Activated CD4-positive, alpha-beta T cell treated with anti-CD3 and anti-CD28 coated beads, Interleukin-2, amount 50 U/mL, for 1 hour (primary cell): ENCODE measurements at places on chromosomes 13 and 19.

DNA sequence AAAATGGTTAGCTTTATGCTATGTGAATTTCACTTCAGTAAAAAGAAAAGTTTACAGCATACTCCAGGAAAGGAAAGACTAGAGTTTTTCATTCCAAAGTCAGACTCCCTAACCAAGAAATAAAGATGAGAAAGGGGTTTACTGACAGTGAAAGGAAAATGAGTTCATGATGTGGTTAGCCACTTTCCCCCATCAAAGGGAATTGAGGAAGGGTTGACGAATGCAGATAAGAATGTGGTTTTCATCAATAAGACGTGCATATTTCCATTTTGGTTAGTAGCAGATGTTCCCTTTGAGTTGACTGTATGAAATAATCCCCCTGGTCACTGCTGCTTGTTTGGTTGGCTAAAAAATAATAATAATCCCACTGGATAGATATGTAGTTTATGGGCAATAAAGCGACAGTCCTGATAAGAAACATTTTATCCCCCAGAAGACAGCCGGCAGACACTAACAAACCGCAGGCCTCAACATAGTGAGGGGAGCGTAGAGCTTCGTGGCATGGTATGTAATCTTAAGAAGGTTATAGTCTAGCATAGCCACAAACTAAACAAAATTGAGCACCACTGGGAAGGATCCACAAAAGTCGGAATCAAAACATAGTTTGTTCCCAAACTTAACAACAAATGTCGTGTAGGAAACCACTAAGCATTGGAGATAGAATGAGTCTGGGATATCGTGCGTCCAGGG is 114.8 kb downstream of the COL4A2 start:
- DNase-seq = no peak

DNA sequence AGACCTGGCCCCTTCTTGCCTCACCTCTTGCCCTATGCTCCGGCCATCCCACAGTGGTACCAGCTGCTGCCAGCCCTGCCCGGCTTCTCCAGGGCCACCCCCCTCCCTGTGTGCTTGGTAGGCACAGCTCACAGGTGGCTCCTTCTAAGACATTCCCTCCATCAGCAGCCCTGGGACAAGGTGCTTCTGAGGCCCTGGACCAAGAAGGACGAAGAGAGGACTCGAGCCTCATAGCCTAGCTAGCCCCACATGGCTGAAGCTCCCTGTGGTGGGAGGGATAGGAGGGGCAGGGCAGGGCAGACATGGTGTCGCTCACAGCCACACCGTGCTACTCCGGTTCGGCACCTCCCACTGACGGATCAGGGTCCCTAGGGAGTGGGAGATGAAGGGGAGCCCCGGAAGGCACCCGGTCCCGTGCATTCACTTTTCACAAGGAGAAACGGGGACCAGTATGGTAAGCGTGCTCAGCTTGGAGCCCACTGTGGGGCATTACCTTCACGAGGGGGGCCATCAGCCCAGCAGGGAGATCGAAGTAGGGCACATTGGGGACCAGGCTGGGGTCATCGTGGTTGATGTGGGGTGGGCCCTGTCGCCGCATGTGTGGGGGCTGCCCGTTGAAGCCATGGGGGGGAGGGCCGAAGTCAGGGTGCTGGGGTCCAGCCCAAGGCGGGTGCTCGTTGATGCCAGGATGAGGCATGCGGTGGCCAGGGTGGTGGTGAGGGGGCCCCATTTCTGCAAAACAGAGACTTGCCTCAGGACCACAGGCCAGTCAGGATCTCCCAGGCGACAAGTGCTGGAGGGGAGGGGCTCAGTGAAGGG is 19.5 kb downstream of the CHERP start:
- DNase-seq = no peak

DNA sequence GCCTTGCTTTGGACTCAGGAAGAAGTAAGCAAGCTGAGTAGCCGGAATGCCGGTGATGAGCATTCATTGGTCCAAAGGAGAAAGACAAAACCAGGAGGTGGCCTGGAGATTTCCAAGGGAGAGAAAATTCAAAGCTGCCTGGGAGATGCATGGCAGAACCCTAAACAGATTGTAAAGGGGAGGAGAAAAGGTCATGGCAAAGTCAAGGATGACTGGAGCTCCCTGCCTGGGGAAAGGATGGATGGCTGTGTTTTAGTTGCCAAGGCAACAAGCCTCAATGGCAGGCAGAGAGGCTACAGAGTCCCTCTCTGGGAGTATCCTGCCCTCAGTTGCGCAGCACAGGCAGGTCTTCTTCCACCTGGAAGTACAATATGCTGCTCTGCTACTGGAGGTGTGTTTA is 134.0 kb downstream of the ENOX1 start:
- no peak for DNase-seq

- DNase-seq = no peak
Measured at GRCh38 chr13:33174931-33175330, 110.6 kb downstream of the STARD13 start.

DNA sequence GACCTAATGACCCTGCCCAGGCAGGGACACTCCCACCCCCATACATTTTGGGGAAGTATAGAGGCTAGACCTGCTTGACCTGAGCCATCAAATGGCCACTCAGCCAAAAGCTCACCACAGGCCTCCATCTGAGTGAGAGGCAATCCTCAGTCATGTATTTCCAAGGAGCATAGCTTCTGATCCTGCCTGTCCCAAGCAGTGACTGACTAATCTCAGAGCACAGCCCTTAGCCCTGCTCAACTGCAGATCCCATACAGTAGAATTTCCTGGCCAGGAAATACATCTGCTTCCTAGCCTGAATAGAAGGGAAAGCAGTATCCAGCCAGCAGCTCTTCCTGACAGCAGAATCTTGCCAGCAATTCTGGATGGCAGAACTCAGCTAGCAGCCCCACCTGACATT is 880.6 kb upstream of the GPC6 start:
- DNase-seq = no peak

DNA sequence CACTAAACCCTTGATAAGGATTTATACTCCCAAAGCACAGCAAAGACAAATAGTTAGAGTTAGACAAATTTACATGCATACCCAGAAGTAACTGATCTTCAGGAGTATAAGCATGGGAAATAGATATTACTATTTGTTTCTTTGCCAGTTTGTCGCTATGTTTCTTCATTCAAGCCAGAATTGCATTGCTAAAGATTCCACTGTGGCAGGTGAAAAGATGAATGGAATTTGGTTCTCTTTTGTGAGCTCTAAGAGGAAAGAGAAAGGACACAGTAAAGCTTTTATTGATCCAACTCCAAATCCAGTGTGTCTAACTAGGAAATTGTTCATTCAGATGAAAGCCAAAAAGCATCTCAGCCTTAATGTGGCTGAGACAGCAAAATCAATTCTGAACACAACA is 292.3 kb upstream of the SPRY2 start:
- DNase-seq = no peak

GRCh38 chr13:95456815-95457214 is 95.7 kb upstream of the CLDN10 start:
- no peak for DNase-seq

DNA sequence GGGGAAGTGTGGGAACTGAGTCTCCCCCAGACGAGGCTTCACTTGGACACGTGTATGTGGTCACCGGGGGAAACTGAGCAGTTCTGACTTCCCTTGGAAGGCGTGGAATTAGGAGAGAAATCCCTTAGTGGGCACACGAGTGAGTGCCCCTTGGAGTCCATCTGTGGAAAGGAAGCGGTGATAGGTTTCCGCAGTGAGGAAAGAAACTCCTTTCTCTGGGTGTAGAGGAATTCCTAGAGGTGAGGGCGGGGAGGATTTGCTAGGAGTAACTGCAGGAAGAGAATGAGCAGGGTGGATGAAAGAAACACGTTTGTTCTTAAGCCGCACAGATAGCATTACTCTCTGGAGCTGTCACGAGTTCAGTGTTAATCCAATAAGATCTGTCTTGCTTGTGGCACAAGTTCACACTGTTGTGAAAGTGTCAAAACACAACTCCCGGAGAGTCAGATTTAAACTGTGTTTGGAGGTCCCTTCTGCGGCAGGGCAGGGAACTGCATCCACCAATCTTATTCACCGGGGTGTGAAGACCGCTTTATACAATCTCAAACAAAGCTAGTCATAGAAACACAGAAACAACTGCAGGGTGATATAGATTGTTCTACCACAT is 1.2 kb downstream of the KL start:
- no peak for DNase-seq

DNA sequence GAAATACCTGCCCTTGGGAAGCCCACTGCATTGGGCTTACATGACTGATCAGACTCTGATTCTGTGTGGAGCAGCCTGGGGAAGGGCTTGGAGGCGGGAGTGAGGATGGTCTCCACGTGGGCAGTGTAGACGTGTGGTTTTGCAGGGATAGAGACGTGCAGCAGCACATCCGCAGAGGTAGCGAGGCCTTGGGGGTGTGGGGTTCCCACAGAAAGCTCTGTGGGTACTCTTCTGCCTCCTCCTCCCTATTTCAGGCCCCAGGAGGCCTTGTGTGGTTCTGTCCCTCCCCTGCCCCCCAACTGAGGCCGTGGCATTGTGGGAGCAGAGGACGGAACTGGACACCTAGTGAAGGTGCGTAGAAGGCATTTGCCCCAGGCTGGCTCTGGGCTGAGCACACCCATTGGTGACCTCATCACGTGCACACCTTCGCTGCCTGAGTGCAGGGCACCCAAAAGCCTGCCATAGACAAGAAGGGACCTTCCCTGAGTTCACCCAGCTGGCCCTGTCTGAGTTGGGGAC is 28.9 kb downstream of the PPP1R37 start:
- no peak for DNase-seq

DNA sequence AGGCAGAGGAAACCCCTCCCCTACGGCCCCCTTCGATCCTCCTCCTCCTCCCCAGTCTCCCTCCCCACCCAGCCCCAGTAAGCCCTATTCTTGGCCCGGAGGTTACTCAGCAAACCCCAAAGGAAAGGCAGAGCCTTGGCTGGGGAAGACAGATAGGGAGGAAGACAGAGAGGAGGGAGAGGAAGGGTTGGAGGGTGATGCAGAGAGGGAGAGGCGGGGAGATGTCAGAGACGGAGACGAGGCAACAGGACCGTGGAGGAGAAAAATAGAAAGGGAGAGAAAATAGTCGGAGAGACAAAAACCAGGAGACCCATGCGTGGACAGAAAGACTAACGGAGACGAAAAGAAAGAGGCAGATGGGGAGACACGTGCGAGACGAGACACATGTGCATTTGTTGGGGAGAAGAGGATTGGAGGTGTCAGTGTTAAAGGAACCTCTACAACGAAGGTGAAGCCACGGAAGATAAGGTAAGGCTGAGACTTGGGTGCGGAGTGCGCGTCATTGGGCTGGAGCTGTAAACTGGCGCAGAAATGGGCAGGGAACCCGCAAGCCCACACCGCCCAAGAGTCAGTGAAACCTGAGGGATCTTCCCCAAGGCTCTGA is 2.9 kb downstream of the TGFB1 start:
- no peak for DNase-seq

DNA sequence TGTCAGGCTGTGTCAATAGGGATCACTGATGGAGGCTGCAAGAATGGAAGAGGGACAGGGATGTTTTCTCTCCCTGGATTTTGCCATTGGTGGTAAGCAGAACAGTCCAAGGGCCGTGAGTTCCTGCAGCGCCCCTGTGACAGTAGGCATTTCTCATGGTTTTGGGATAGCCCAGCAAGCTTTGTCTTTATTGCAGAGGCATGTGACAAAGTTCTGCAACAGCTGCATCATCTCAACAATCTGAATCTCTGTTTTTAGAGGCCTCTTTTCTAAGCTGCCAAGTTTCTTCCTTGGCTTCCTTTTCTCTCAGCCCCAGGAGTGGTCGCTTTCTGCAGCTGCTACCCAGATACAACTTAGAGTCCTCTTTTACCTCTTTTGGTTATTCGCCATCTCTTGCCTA is 95.7 kb upstream of the TSHZ3 start:
- no peak for DNase-seq

DNA sequence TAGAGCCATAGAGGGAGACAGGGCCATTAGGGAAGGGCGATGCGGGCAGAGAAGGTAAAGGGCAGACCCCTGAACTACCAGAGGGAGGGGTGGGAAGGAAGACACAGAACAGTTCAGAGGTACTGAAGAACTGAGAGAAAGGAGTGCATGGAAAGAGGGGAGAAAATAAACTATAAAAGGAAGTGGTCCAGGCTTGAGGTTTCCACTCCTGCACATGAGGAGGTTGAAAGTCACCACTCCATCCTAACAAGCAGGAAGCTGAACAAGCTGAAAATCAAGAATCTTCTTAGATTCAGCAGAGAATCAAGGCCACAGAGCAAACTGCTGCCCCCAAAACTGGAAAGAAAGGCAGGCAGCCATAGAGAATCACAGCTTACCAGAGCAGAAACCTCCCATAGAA is 45.1 kb downstream of the MIPEP start:
- DNase-seq = no peak

DNA sequence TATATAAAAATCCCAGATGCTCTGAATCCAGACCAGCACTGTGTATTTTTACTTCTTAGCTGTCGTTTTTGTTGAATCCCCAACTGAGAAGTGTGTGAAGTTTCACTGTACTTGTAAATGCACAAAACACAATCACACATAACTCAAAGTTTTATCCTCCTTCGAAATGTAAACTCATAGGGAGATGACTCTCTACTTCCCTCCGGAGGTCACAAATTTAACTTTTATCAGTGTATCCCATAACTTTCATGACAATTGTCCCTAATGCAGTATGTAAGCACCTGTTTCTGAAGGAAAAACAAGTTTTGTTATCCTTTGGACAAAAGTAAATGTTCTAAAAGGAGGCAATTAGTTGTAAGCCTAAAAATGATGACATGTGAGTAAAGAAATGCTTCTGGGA is 665.0 kb upstream of the SLITRK6 start:
- no peak for DNase-seq

- no peak for DNase-seq
Measured at GRCh38 chr19:40134866-40135265, 44.1 kb upstream of the ZNF780A start.

DNA sequence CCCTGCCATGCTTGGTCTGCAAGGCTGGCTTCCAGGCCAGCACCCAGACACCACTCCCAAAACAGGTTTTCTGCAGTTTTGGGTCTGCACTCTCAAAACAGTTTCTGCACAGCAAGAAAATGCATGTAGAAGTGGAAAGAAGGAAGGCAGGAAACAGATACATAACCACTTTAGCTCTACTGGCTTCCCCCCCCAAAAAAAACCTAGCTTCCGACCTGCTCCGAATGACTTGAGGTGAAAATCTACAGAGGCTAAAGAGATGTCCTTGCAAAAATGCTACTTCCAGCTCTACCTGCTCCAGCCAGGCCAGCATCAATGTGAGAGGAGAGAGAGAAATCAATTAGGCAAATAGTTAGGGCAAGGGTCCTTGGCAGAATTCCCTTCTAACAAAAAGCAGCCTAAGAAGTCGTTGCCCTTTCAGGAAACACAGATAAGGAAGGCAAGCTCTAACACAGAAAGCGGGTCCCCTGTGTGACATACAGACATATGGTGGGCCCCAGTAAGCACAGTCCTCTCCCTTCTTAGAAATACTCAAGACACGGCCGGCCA is 3.4 kb downstream of the C19orf12 start:
- no peak for DNase-seq

DNA sequence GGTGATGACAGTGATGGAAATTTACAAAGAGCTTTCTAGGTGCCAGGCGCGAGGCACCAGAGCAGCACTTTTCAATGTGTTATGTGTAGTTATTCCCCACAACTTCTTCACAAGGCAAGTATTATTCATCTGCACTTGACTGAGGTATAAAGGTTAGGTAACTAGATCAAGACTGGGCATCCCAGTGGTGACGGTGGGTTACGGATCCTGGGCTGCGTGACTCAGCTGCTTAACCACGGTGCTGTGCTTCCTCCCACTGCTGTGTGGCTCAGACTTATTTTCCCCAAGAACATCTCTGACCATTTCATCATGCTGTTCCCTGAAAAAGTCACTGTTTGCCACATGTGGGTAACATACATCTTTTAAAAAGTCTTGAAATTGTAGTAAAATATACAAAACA is 19.3 kb downstream of the EDDM13 start:
- no peak for DNase-seq
